Epithelial cell of proximal tubule (primary cell): ENCODE measurements at places on chromosomes 7 and 10. TPM values are rescaled to one million over a fixed set of nuclear protein-coding genes. Genes with fewer than 3 reads are reported as not detected.

IRF5 gene
- 4.2 and 8.5 TPM in 2 replicates for total RNA-seq

DNA sequence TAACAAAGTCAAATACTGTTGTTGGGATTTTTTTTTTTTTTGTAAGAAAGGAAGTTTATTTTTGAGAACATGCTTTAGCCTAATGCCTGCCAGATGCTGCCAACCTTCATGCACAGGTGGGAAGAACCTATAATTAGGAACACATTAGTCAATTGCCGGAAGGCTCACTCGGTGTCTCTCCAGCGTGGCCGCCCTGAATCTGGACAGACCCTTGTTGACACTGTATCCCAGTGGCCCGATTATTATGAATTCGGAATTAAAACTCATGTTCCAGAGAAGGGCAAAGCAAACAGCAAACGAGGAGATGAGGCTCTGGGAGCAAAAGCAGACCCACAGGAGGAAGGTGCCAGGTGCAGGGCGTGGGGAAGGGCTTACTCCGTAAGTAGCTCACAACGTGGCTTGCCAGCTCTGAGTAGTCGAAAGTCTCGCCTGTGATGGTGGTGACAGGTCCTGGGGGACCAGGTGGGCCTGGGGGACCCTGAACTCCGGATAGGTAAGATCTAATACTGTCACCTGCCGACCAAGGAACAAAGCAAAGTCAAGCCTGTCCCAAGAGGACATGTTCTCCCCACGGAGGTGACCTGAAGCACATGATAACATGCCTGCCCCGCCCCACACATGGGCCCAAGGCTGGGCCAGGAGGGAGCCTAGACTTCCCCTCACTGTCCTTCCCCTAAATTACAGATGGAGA lies 48.3 kb downstream of the COL17A1 start:
- DNase-seq, result no peak

GRCh38 chr7:73613954-73614735 lies 10.2 kb downstream of the MLXIPL start:
- DNase-seq, result peak; percentile 13

GRCh38 chr10:91758303-91759146 lies 39.7 kb upstream of the TNKS2 start:
- peak; percentile 22 for DNase-seq

DNA sequence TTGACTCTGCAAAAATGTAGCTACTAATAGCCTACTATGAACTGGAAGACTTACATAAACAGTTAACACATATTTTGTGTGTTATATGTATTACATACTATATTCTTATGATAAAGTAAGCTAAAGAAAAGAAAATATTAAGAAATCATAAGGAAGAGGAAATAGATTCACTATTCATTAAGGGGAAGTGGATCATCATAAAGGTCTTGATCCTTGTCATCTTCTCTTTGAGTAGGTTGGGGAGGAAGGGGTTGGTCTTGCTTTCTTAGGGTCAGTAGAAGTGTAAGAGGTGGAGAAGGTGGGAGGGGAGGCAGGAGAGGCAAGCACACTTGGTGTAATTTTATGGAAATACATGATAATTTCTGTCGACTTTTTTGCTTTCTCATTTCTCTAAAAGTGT lies 81.3 kb downstream of the NAMPT start:
- DNase-seq, result no peak

DNA sequence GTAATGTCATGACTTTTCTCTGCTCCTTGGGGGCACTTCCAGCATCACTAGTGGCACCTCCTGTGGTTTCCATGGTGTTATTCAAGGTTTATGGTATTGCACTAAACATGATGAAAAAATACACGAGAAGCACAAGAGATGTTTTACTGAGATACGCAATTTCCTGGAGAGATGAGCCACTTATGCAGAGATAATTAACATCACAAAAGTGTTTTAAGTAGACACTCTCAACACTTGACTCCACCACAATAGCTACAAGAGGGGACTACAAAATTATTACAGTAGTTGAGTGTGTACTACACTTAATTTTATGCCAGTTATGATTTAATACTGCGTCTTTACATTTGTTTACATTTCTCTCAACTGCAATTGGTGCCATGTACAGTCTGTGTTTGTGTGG lies 906.7 kb downstream of the DNAJB9 start:
- no peak for DNase-seq

DNA sequence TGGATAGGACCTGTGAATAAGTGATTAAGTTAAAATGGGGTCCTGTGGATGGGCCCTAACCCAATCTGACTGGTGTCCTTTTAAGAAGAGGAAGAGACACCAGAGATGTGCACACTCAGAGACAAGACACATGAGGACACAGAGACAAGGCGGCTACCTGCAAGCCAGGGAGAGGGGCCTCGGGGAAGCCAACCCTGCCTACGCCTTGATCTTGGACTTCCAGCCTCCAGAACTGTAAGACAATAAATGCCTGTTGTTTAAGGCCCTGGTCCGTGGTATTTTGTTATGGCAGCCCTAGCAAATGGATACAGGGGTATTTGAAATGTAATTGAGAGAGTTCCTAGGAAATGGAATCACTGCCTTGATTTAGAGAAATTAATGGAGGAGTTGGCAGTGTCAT lies 225.3 kb downstream of the SKAP2 start:
- no peak for DNase-seq

DNA sequence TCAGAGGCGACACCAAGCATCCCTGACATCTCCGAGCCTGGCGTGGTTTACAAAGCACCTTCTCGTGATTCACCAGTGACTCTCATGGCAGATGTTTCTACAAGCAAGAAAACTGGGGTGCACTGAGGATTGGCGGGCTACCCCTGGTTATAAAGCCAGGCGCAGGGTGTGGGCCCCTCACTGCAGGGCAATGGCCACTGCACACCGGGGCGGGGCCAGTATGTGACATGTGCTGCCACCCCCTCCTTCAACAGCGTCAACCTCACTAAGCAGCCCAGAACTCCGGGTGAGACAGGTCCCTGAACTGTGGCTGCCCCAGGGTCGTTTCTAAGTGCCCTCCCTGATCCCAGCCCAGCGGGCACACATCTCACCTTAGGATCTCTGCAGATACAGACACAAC lies 63.8 kb downstream of the CHST15 start:
- DNase-seq, result no peak

- DNase-seq, result no peak
Observed at GRCh38 chr7:123729218-123729578, 19.6 kb downstream of the WASL start.

DNA sequence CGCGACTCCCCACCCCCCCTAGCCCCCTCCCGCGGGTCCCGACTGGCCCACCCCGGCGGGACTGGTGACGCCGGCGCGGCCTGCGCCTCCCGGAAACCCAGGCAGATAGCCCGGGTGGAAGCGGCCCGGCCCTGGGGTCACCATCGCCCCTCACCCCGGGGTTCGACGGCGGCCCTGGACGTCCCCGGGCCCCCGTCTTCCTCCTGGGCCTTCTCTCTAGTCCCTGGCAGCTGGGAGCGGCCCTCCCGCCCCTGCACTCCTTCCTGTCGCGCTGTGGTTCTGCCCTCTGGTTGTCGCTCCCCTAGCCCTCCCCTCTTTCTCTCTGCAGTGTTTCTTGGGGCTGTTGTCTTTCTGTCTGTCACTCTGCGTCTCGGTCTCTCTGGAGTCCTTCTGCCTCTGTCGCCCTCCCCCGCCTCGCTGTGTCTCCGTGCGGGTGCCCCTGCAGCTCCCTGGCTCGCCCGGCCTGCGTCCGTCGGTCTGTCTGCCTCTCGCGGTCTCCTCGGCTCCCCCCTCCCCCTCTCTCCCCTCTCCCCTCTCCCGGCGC lies 90.5 kb upstream of the PAX2 start:
- DNase-seq, result no peak

GRCh38 chr10:82150123-82150900 lies 275.3 kb downstream of the NRG3 start:
- DNase-seq, result no peak
